CD4-positive, alpha-beta T cell treated with Interferon gamma for 1 hour (primary cell): ENCODE measurements at places on chromosomes 16 and 17.

GRCh38 chr17:80729761-80730160 lies 185.1 kb downstream of the RPTOR start:
- DNase-seq: no peak

DNA sequence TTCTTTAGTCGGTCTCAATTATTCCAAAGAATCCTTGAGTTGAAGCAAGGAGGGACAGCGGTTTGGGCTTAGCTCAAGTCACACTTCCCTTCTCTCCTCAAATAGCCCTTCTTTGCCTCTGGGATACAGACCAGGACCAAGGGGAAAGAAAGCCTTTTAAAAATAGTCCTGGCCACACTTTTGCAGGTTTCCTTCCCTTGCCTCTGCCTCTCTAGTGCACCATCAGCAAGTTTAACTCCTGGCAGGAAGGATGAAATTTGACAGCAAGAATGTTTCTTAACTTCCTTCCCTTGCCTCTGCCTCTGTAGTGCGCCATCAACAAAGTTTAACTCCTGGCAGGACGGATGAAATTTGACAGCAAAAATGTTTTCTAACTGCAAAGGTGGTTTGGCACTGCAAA lies 7.2 kb upstream of the G6PC1 start:
- DNase-seq: no peak

DNA sequence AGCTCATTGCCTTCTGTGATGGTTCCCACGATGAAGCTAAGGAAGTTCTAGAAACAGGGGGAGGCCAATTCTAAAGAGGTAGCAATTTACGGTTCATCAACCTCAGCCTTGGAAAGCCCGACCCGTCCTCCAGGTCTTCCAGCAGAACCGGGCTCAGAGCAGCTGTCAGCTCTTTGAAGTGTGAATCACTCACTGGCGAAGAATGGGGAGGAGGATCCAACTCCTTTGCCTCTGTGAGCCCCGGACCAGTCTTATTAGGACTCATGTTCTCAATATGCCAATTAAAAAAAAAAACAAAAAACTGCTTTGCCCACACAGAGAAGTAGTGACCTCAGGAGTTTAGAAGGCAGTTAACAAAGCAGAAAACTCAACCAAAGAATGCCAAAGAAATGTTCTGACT lies 31.4 kb downstream of the STX8 start:
- DNase-seq: no peak

DNA sequence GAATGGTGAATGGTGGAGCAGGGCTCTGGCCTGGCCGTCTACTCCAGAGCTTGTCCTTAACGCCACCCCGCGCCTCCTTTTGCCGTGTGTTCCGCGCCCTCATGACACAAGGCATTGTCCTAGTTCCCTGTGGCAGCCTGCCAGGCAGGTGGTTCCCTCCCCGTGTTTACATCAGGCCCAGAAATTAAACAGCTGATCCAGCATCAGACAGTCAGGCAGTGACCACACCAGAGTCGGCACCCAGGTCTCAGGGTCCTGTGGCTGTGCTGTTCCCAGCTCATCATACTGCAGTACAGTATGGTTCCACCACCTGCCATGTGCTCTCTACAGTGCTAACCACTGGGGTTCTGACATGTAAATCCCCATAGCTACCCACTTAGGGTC lies 119.7 kb downstream of the RAB11FIP4 start:
- no peak for DNase-seq

DNA sequence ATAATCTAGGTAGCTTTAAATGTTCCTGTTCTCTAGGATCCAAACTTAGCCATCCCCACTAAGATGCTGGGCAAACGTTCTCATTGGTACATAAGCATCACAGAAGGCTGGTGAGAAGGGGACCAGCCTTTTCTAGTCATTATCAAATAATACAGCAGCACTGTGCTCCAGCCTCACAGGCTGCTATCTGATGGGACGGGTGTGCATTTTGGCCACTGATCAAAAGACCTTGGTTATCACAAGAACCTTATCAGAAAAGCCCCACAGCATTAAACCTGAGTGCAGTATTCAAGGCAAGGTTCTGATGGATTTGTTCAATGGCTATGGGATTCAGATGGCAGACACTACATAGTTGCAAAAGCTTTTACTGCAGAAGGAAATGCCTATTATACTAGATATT lies 19.1 kb upstream of the KPNB1 start:
- no peak for DNase-seq

GRCh38 chr16:14399378-14400284 lies 230.4 kb downstream of the PARN start:
- no peak for DNase-seq
